T-helper 9 cell (primary cell): ENCODE measurements at places on chromosomes 11 and 22.

- no peak for DNase-seq
These were observed 179.7 kb upstream of the MTNR1B start for GRCh38 chr11:92789761-92790160.

DNA sequence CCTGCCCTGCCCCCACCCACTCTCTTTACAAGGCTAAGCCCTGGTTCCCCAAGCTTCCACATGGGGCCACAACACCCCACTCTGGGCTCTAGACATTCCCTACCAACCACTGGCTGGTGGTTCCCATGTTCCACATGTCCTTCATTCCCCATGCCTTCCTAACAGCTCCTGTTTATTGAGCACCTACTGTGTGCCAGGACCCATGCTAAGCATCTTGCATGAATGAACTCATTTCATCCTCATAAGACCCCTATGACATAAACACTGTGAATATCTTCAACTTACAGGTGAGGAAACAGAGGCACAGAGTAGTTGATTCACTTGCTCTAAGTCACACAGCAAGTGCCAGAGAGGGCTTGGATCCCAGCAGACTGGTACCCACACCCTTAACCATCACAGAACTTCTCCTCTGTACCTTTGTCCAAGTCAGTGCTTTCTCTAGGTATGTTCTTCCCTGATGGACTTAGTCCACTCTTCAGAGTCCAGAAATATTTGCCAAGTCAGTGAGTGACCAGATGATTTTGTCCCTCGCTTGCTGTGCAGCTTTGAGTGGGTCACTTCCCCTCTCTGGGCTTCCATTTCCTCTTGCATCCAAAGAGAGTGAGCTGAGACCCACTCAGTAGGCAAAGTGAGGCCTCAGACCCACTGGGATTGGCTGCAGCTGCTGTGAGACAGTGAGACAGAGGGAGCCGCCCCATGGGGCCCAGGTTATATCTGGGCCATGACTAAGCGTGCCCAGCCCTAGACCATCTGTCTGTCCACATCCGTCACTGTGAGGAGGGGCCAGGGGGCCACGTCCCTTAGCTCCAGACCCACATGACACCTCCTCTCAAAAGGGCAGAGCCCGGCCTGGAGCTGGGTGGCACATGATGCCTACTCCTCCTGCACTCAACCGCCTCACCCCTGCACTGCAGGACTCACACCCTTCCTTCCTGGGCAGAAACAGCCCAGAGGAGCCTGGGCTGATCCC, 132.4 kb downstream of the MN1 start:
- no peak for DNase-seq

DNA sequence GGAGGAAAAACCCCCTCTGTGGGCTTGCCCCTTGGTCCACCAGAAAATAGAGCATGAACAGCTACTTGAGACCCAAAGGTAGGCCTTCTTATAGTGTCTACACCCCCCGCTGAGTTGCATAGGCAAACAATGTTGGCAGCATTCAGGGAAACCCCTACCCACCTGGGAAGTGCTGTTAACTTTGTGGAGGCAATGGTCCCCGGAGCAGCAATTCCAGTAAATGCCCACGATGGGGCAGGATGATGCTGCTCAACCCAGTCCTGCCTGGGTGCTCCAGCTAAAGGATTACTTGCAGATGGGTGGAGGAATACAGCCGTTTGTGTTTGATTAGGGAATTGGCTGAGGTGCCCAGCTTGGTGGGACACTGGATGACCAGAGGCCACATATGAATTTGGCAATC, 381.3 kb upstream of the ANO5 start:
- no peak for DNase-seq

DNA sequence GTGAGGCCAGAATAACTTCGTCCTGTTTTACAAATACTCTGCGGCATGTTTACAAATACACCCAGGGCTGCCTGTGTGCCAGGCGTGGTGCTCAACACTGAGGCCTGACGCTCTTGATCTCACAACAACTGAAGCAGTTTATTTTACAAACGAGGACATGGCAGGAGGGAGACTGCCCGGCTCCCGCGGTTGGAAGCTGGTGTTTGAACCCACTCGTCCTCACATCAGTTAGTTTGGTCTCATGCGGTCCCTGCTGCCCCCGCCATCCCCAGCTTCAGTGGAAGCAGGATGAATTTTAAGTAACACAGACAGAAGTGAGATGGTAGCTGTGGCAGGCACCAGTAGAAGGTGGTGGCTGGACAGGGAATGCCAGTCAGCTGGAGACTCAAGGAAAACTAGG, 16.4 kb downstream of the KIAA0930 start:
- DNase-seq, result no peak

DNA sequence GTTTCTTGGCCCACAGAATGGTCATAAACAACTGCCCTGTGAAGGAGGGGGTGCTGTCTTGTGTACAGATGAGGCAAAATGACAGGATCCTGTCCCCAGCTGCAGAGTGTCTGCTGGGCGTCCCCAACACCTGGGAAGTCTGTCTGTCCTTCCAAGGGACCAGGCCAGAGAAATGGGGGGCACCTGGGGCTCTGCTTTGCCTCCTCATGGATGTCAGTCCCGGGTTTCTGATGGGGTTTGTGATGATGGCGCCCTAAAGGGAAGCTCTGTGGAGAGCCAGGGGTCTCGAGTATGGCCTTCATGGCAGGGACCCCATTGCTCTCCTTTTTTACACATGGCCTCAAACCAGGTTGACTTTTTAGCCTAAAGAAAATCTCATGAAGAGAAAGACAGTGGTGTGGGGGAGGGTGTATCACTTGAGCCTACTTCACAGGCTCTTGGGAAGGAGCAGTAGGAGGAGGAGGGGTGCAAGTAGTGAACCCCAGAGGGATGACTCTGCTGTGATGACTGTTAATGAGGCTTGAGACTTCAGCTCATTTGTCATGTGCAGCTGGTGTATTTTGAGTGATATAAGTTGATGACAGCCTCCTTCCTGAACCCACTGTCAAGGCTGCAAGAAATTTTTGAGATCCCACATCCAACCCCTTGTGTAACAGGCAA, 40.6 kb upstream of the TUB start:
- DNase-seq, result no peak
